ENCODE measurements at places on chromosomes 12 and 14.
A peak's percentile ranks its signal among the peaks of the same experiment; 100 is the strongest.

- DNase-seq: no peak
These were observed 113.4 kb downstream of the PTPN11 start for GRCh38 chr12:112532106-112532505.

- DNase-seq: no peak
These were observed 33.0 kb downstream of the SPATS2 start for GRCh38 chr12:49400304-49400703.

DNA sequence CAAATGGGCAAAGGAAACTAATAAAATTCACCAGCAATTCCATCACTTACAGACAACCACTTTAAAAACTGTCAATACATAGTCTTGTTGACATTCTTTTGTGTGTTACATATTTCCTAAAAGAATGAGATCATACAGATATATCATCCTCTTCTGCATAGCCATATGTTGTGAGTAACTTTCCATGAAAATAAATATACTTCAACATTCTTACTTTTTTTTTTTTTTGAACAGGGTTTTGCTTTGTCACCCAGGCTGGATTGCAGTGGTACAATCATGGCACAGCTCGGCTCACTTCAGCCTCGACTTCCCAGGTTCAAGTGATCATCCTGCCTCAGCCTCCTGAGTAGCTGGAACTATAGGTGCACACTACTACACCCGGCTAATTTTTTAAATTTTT lies 20.9 kb downstream of the ZC2HC1C start:
- no peak for DNase-seq

DNA sequence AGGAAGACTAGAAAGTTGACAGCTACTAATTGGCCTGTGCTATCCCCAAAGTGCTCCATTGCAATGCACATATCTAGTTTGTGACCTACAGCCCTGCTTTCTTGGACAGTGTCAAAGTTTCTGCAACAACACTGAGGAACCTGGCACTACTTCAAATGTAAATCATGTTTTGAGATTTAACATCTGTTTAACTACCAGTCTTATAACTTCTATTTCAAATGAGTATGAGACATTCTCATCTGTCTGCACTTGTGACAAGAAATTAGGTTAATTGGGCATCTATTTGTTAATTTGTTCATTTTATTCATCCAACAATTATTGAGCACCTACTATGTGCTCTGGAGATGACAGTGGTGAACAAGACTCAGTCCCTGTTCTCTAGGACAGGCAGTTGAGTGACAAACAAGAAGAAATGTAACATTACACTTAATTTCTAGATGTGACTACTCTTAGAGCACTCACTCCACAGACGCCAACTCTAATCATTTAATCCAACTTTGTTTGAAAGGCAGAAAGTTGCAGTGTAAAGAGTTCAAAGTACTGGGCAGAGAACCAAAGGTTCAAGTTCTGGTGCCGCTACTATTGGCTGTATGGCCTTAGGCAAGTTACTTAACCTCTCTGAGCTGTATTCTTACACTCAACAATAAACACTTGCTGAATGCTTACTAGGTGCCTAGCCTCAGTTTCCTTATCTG lies 74.8 kb downstream of the HECTD4 start:
- DNase-seq: no peak

GRCh38 chr14:35959835-35960234 lies 133.7 kb downstream of the BRMS1L start:
- no peak for DNase-seq

GRCh38 chr14:90405101-90405500 lies 8.3 kb downstream of the CALM1 start:
- no peak for DNase-seq

DNA sequence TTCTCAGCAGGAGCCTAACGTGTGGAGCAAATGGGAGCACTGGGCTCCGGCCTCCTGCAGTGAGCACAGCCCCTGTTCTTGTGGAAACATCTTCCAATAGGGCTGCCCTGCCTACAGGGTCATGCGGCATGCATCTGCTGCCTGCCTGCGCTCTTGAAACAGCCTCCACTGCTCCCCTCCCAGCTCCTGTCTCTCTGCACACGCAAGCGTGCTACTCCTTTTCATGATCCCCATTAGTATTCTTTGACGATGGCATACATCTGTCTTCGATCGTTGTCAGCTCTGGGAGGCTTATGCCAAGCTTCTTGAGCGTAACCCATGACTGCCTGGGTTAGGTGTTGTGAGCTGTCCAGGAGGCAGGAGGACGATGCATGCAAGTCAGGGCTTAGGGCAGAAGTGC lies 23.1 kb downstream of the NTF3 start:
- no peak for DNase-seq

- no peak for DNase-seq
These were observed 30.3 kb downstream of the EEA1 start for GRCh38 chr12:92898755-92899154.

DNA sequence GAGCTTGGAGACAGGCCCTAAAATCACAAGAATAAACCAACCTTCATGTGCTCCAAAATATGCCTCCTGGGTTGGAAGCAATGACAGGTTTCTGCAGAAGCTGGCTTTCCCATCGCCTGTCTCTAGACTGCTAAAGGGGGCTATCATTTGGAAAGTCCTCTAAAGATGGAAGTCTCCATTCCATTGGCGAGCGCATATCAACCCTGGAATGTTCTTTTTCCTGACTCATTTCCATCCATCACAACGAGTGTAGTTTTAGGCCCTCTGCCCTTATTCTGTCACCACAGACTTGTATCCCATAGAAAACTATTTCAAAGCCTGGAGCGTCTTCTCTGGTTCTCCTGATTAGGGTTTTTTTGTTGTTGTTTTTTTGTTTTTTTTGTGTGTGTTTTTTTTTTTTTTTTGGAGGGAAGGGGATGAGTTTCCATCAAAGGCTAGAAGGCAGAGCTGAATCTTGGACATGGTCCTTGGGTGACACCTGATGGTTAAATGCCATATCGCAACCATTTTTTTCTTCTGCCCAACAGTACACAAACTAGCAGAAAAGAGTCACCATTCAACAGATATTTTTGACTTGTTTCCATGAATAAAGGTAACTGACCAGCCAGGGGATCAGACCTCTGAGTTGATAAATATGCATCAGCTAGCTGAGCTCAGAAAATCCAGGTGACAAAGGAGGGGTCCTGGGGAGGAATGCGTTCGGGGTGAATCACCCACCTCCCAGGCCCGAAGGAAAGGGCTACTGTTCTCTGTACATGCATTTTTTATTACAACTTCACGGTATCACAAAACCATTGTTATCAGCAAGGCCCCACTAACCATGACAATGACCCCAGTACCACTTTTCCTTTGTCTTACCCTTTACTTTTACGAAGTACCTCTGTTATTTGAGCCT lies 40.5 kb downstream of the KCNA5 start:
- DNase-seq: no peak

DNA sequence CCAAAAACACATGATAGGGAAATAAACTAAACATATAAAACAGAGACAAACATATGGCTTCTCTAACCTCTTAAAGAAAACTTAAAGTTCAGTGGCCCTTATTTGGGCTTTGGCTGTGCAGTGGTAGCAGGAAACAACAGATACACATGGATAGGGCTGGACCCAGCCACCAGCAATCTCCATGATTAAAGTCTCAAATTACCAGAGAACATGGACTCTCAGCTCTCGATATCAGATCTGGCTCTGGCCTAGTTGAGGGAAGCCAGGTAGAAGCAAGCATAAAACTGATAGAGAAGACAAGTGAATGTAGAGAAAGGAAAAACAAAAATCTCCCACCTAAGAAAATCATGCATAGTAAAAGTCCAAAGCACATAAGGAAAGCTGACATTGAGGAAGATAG lies 164.8 kb downstream of the ITPR2 start:
- DNase-seq: no peak

- DNase-seq: no peak
These were observed 416.6 kb downstream of the ZFP36L1 start for GRCh38 chr14:68376067-68376779.

DNA sequence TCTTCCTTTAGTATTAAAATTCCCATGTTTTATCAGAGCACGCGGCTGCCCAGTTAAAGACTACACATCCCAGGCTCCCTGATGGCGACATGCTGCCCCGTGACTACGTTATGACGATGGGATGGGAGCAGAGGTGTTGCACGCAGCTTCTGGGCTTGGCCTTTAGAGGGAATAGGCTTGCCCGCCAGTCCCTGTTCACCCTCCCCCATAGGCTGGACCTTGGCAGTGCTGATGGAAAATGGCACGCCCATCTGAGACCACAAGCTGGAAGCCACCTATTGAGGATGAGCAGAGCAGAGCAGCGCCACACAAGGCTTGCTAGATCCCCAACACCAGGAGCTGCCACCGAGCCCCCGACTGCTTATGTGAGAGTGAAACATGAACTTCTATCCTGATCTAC lies 24.7 kb downstream of the TTC7B start:
- DNase-seq: no peak

- DNase-seq: no peak
These were observed 5.0 kb downstream of the OSBPL8 start for GRCh38 chr12:76554405-76555230.

DNA sequence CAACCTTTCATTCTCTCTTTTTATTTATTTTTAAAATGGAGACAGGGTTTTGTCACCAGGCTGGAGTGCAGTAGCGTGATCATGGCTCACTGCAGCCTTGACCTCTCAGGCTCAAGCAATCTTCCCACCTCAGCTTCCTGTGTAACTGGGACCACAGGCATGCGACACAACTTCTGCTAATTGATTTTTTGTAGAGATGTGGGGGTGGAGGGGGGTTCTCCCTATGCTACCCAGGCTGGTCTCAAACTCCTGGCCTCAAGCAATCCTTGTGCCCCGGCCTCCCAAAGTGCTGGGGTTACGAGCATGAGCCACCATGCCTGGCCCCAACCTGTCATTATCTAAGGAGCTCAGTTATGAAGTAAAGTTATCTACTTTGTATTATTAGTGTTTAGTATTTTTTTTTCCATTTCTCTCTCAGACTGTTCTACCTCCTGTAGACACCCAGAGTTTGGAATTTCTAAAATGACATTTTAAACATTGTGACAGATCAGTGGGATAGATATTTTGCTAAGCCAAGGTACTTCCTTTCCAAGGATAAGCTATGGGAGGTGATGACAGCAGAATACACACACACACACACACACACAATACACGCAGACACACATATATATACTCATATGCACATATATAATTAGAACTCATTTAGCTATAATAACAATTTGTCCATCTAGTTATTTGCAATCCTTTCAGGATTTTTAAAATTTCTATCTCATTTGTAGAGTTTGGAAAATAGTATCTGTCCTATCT lies 2.1 kb upstream of the USP44 start:
- no peak for DNase-seq

DNA sequence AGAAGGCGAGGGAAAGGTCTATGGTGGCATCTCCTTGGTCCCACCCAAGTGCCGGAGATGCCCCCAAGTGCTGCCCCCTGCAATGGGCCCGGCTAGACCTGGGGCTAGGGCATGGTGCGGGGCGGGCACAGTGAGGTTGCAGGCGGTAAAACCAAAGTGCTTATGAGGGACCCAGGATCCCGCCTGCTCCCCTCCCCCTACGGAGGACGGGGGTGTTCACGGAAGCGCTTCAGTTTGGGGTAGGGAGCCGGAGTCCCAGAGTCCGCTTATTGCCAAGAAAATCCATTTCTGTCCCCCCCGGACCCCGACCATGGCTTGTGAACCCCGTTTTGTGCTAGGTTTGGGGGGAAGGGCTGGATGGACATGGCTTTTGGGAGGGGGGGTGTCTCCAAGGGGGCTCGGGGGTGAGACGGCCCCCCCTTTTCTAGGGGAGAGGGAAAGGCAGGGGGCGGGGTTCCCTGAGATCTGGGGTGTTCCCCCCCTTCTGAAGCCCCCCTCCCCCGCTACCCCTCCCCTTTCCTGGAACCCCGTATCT lies 5.4 kb upstream of the GPR84 start:
- no peak for DNase-seq

DNA sequence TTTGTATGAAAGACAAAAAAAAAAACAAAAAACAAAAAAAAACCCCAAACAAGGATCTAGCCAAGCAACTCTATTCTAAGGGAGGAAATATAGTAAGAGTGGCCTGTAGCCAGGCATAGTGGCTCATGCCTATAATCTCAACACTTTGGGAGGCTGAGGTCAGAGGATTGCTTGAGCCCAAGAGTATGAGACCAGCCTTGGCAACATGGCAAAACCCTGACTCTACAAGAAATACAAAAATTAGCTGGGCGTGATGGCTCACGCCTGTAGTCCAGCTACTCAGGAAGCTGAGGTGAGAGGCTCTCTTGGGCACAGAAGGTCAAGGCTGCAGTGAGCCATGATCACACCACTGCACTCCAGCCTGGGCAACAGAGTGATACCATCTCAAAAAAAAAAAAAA lies 47.9 kb downstream of the TMEM117 start:
- no peak for DNase-seq

GRCh38 chr12:120367924-120368788 lies 808 bp downstream of the MSI1 start:
- DNase-seq: peak; percentile 25

GRCh38 chr12:32181498-32182175 lies 75.0 kb downstream of the BICD1 start:
- no peak for DNase-seq

DNA sequence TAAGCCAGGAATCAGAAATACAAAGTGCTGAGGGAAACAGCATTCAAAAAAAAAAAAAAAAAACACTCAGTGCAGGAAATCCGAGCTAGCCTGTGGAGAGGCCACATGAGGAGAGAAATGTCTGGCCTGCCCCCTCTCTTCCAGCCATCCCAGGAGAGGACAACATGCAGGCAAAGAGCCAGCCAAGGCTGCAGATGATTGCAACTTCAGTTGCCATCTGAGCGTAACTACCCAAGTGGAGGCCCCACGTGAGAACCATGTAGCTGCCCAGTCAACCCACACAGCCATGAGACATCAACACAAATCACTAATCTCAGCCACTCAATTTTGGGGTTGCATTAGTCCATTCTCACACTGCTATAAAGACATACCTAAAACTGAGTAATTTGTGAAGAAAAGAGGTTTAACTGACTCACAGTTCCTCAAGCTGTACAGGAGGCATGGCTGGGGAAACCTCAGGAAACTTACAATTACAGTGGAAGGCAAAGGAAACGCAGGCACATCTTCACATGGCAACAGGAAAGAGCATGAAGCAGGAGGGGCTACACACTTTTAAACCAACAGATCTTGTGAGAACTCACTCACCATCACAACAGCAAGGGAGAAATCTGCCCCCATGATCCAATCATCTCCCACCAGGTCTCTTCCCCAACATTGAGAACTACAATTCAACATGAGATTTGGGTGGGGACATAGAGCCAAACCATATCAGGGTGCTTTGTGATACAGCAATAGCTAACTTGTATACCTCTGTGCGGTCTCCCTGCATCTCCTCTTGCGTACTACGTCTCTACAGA lies 161.1 kb downstream of the PIWIL1 start:
- no peak for DNase-seq

DNA sequence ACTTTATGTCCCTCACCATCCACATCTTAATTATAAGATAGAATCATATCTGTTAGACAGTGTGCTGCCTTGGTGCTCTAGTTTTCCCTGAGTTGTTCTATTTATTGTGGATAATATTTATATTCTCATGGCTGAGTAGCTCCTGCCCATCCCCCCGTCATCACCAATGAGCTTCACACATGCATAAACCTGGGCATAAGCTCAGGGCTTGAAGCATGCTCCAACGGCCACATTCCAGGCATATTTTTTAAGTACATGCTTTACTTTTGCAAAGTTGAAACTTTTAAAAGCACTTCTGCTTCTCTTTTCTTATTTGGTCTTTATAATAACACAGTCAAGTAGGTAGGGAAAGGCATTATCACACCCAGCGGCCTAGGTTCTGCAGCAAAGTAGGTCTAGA lies 3.4 kb upstream of the FBXO34 start:
- DNase-seq: no peak

- DNase-seq: no peak
These were observed 15.6 kb upstream of the PLEKHD1 start for GRCh38 chr14:69468949-69469348.

- DNase-seq: no peak
These were observed 152.2 kb upstream of the CNOT2 start for GRCh38 chr12:70091021-70091521.

Measured in stimulated activated CD4-positive, alpha-beta T cell treated with anti-CD3 and anti-CD28 coated beads, TNF-alpha, amount 100 ng/mL, for 24 hours (primary cell).